ENCODE measurements at places on chromosomes 5 and 9.

GRCh38 chr9:77947651-77948050, 84.0 kb downstream of the GNAQ start:
- no peak overlapping the region for H3K4me3 ChIP-seq
- H3K27me3 ChIP-seq: no peaks in the 10 kb centered on the region

- no peaks in the 10 kb centered on the region for H3K4me1 ChIP-seq
- H3K36me3 ChIP-seq: no peaks in the 10 kb centered on the region
- no peaks in the 10 kb centered on the region for H3K27me3 ChIP-seq
These were observed 111.3 kb upstream of the NR5A1 start for GRCh38 chr9:124618476-124618875.

DNA sequence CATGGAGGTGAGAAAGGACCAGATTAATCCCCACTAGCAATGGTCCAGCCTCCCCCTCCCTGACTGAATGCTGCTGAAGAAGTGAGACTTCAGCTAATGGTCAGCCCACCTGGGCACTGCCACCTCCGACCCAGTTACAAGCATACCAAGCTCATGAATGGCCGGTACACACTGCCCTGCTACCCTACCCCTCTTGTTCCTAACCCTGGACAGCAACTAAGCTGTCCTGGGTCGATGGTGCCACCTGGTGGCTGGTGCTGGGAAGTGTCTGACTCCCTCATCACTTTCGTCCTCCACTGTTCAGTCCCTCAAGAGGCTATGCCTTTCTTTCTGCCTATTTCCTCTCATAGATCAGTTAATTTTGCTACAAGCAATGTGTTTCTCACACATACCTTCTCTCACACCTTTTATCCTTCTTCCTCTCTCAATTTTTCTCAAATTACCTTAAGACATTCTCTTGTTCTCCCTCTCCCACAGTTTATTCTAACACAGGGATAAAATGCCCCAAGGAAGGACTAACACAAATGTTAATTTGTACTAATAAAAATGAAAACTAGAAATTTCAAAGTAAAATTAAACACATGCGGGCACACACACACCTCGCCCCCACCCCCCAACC, 42.4 kb downstream of the PAX5 start:
- H3K27ac ChIP-seq: no peak overlapping the region
- DNase-seq: peak; percentile 86
- H3K4me1 ChIP-seq: peaks cover 33% of the 10 kb centered on the region
- peaks cover 90% of the 10 kb centered on the region for H3K36me3 ChIP-seq

DNA sequence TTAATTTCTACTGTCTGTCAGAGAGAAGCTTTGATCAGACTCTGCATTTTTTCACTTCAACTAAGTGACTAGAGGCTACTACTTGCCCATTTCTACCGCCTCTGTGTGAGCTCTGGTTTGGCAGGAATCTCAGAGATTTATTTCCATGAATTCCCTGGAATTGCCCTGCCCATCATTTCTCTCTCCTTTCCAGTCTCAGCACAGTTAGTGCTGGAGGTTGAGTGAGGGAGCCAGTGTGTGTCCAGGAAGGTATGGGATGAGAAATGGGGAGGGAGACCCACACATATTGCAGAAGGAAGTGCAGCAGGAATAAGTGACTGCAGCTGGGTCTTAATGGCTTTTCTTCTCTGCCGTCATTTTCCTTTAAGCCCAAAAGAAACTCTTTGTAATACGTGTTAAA, 443.1 kb upstream of the ZNF462 start:
- H3K27me3 ChIP-seq: no peaks in the 10 kb centered on the region
- no peak overlapping the region for H3K27ac ChIP-seq
- H3K4me3 ChIP-seq: no peak overlapping the region
- no peaks in the 10 kb centered on the region for H3K4me1 ChIP-seq
- no peaks in the 10 kb centered on the region for H3K36me3 ChIP-seq

DNA sequence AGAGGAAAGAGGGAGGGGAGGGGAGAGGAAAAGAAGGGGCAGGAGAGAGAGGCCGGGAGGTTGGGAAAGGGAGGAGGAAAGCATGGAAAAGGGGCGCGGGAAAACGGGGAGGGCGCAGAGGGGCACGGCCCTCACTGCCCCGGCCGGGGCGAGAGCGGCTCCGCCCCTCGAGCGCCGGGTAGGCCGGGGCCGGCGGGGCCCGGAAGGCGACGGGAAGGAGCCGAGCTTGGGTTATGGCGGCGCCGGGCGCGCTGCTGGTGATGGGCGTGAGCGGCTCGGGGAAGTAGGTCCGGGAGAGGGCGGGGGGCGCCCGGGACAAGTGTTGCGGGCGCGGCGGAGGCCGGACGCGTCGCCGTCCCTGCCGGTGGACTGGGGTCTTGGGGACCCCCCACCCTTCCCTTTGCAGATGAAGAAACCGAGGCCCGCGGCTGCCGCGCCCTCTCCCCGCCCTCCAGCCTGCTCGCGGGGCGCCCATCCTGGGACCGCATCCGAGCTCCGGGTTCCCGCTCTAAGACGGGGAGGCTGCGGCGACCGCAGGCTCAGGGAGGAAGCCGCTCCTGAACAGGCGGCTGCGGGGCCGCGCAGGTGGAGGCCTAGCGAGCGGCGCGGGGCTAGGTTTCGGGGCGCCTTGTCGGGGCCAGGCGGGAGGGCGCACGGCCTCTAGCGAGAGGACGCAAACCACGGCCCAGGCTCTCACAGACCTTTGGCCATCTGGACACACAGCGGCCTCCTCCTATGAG, at the start of gene IDNK:
IDNK (plus strand) TSS at position 205 of the 740 bp plus-strand sequence; CDS start at position 234, 29 bp downstream.
- no peaks in the 10 kb centered on the region for H3K36me3 ChIP-seq
- DNase-seq: peak; percentile 88
- peak within 1 kb of the TSS; percentile 67 for H3K27ac ChIP-seq
- peaks cover 32% of the 10 kb centered on the region for H3K4me1 ChIP-seq
- peak within 1 kb of the TSS; percentile 82 for H3K4me3 ChIP-seq

DNA sequence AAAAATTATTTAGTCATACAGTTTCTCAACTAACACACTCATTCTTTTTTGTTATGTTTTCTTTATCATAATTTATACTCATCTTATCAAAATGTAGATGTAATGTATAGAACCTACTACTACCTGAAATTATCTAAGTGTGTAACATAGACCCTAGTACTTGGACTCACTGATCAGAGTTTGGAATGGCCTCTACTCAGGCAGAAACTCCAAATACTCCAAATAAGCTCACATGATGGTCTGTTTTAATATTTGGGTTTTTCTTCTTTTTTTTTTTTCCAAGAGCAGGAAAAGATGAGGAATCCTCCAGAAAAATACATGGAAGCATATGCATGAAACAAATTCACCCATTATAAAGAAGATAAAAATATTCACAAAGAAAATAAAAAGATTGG, 126.3 kb downstream of the PDE4D start:
- H3K36me3 ChIP-seq: no peaks in the 10 kb centered on the region
- no peaks in the 10 kb centered on the region for H3K4me1 ChIP-seq
- no peaks in the 10 kb centered on the region for H3K27me3 ChIP-seq
- H3K4me3 ChIP-seq: no peak overlapping the region
- DNase-seq: no peak

DNA sequence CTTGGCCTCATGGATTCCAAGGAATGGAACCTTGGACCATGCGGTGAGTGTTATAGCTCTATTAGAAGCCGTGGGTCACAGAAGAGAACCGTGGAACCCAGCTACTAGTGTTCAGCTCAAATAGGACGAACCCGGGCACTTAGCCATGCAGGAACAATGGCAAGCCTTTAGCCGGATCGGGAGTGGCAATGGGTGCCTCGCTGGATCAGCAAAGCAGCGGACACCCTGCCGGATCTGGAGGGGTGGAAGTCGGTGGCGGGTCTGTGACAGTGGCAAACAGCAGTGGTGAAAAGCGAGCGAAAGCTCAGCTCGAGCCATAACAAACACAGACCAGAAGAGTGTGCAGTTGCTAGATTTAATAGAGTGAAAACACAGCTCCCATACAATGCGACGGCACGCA, 2.4 kb upstream of the CDO1 start:
- H3K36me3 ChIP-seq: no peaks in the 10 kb centered on the region
- peaks cover 5% of the 10 kb centered on the region for H3K4me1 ChIP-seq
- DNase-seq: no peak
- H3K27ac ChIP-seq: no peak overlapping the region
- no peaks in the 10 kb centered on the region for H3K27me3 ChIP-seq
- H3K4me3 ChIP-seq: no peak overlapping the region

- no peaks in the 10 kb centered on the region for H3K27me3 ChIP-seq
- H3K4me3 ChIP-seq: no peak overlapping the region
- H3K36me3 ChIP-seq: peaks cover 63% of the 10 kb centered on the region
- no peak overlapping the region for H3K27ac ChIP-seq
- peaks cover 3% of the 10 kb centered on the region for H3K4me1 ChIP-seq
- DNase-seq: no peak
These were observed 8.8 kb downstream of the NAA35 start for GRCh38 chr9:85949586-85950335.

DNA sequence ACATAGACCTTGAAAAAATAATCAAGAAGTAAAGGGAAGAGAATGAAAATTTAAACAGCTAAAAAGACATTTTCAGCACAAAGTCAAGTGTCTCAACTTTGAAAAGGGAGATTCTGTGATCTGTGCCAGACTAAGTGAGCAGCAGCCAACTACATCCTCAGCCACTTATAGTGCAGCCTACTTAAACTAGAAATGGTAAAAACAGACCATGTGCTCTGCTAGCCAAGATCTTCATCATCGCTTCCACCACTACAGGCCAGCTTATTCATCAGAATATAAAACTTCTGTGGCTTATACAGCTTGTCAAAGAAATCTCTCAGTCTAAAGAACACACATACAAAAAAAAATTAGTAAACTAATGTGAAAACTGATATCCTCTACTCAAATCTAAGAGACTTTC, 63.5 kb downstream of the CEMIP2 start:
- H3K4me3 ChIP-seq: no peak overlapping the region
- no peak overlapping the region for H3K27ac ChIP-seq
- no peaks in the 10 kb centered on the region for H3K36me3 ChIP-seq
- H3K27me3 ChIP-seq: no peaks in the 10 kb centered on the region

GRCh38 chr9:37700131-37700530, 49.4 kb downstream of the FRMPD1 start:
- no peak for DNase-seq
- no peaks in the 10 kb centered on the region for H3K27me3 ChIP-seq
- no peak overlapping the region for H3K27ac ChIP-seq

Measured in Karpas-422 (cell line).